ENCODE measurements at places on chromosomes 5 and 9. TPM values are rescaled to one million over a fixed set of nuclear protein-coding genes. Genes with fewer than 3 reads are reported as not detected.

ACOT12 gene
- not detected for polyA plus RNA-seq

DNA sequence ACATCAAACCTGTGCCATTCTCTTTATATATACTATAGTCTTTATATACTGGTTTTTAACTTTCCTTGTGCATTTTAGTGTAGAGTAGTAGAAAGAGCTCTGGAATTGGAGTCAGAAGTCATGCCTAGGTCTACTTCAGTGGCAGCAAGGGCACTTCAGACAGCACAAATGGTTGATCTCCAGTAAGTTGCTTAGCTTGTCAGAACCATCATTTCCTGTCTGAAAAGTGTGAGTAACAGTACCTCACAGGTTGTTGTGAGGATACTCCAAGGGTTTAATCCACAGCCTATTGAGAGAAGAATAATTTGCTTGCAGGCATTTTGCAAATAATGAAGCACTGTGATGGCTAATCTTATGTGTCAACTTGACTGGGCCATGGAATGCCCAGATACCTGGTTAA, 95.8 kb upstream of the NR4A3 start:
- DNase-seq = no peak

DNA sequence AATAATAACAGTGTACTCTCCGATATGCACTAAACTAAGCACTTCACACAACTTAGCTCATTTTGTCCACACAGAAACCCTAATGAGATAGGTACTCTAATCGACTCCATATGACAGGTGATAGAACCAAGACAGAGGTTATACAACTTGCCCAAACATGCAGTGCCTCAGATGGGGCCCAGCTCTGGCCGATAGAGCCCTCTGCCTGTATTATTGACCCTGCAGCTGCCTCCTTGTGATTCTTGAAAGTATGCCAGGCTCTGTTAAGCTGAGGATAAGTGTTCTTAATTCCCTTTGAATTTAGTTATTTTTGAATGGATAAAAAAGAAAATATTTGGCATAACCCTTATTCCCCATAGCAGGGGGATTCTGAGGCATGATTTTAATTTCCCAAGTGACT, 78.5 kb downstream of the HMHB1 start:
- no peak for DNase-seq

GRCh38 chr9:94809778-94810177, 83.3 kb downstream of the AOPEP start:
- no peak for DNase-seq

TAF11L5 gene
- polyA plus RNA-seq = not detected

GRCh38 chr9:2559192-2560152, 62.1 kb upstream of the VLDLR start:
- no peak for DNase-seq

DNA sequence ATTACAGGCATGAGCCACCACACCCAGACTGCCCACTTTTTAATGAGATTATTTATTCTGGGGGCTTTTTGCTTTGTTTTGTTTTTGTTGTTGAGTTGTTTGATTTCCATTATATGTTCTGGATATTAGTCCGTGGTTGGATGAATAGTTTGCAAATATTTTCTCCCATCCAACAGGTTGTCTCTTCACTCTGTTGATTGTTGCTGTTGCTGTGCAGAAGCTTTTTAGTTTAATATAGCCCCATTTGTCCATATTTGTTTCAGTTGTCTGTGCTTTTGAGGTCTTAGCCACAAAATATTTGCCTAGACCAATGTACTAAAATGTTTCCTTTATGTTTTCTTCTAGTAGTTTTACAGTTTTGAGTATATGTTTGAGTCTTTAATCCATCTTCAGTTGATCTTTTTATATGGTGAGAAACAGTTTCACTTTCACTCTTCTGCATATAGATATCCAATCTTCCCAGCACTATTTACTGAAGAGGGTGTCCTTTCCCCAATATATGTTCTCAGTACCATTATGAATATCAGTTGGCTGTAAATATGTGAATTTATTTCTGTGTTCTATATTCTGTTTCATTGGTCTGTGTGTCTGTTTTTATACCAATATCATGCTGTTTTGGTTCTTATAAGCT, 30.2 kb upstream of the TBCA start:
- DNase-seq = peak; percentile 2

GRCh38 chr9:87824886-87825285, 57.8 kb upstream of the SPATA31E1 start:
- DNase-seq = no peak

GRCh38 chr9:92508018-92508820, 25.9 kb upstream of the ASPN start:
- no peak for DNase-seq

- DNase-seq = no peak
Measured at GRCh38 chr5:82164176-82164976, 113.8 kb downstream of the RPS23 start.

DNA sequence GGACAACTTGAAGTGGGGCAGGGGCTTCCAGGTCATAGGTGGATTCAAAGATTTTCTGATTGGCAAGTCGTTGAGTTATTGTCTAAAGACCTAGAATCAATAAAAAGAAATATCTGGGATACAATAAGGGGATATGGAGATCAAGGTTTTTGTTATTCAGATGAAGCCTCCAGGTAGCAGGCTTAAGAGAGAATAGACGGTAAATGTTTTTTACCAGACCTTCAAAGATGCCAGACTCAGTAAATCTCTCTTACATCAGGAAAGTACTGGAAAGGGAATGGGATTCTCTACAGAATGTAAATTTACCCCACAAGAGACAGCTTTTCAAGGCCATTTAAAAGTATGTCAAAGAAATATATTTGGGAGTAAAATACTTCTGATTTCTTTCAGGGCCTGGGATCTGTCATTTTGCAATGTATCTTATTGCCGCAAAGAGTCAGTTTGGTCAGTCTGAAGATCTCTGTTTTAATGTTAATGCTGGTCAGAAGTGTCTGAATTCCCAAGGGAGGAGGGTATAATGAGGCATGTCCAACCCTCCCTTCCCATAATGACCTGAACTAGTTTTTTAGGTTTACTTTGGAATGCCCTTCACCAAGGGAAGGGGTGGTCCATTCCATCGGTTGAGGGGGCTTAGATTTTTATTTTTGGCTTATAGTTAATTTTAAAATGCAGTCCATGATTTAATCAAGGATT, 13.6 kb upstream of the LYSMD3 start:
- DNase-seq = no peak
